ENCODE measurements at places on chromosomes 7 and 10. TPM values are rescaled to one million over a fixed set of nuclear protein-coding genes. Genes with fewer than 3 reads are reported as not detected.

DNA sequence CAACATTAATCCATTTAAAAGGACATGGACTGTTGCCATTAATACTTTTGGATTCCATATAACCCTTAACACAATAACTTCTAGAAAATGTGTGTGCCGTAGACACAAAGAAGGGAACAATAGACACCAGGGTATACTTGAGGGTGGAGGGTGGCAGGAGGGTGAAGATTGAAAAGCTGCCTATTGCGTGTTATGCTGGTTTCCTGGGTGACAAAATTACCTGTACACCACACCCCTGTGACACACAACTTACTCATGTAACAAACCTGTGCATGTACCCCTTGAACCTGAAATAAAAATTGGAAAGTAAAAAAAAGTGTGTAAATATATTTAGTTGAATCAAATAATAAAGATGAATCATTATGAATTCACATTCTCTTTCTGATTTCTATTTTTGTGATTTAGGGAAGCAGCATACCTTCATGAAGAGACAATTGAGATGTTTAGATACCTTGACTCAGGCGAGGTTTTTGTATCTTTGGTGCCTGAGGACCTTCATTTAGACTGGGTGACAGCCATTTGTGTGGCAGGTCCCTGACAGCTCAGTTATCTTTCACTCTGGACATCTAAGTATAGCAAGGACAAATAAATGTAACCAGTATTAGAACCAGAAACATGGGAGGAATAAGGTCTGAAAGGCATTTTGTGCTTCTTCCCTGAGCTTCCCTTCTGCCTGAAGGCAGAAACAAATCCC lies 28.7 kb downstream of the GIMAP8 start:
- no peak overlapping the region for H3K4me3 ChIP-seq
- DNase-seq: no peak
- H3K27ac ChIP-seq: no peak overlapping the region
- H3K4me1 ChIP-seq: no peaks in the 10 kb centered on the region
- no peaks in the 10 kb centered on the region for H3K27me3 ChIP-seq
- no peaks in the 10 kb centered on the region for H3K36me3 ChIP-seq

GRCh38 chr10:132395704-132396493 lies 1.1 kb upstream of the PWWP2B start:
- H3K27ac ChIP-seq: peak overlapping the region; percentile 96
- peak; percentile 94 for DNase-seq
- peaks cover 27% of the 10 kb centered on the region for H3K4me1 ChIP-seq
- no peaks in the 10 kb centered on the region for H3K27me3 ChIP-seq
- peak overlapping the region; percentile 80 for H3K4me3 ChIP-seq

DNA sequence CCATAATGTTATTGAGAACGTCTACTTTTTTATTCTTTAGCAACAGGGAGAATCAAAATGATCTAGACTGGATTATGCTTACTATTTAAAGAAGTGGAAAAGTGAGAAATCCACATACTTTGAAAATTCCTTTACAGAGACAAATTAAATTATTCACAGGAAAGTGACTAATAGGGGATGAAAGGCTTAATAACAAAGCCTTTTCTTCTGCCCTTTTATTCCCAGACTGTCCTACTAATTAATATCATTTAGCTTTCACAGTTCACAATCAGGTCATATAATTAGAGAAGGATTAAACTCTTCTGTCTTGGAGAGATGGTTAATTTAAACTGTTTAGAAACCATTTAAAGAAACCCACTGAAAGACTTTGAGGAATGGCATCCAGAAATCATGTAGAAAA lies 58.8 kb downstream of the ARL4A start:
- no peaks in the 10 kb centered on the region for H3K36me3 ChIP-seq
- no peak overlapping the region for H3K4me3 ChIP-seq
- H3K27me3 ChIP-seq: no peaks in the 10 kb centered on the region
- no peaks in the 10 kb centered on the region for H3K4me1 ChIP-seq
- no peak for DNase-seq
- no peak overlapping the region for H3K27ac ChIP-seq

GRCh38 chr7:25303281-25304181 lies 75.2 kb upstream of the NPVF start:
- no peak overlapping the region for H3K27ac ChIP-seq
- no peak for DNase-seq
- H3K4me3 ChIP-seq: no peak overlapping the region
- peaks cover 2% of the 10 kb centered on the region for H3K4me1 ChIP-seq
- H3K36me3 ChIP-seq: no peaks in the 10 kb centered on the region
- no peaks in the 10 kb centered on the region for H3K27me3 ChIP-seq

GRCh38 chr10:78657163-78657861 lies 411.5 kb upstream of the ZMIZ1 start:
- H3K4me1 ChIP-seq: no peaks in the 10 kb centered on the region
- no peaks in the 10 kb centered on the region for H3K27me3 ChIP-seq
- DNase-seq: peak; percentile 85
- H3K4me3 ChIP-seq: no peak overlapping the region

- no peaks in the 10 kb centered on the region for H3K36me3 ChIP-seq
- H3K4me3 ChIP-seq: no peak overlapping the region
- no peak for DNase-seq
- H3K27ac ChIP-seq: no peak overlapping the region
- H3K27me3 ChIP-seq: no peaks in the 10 kb centered on the region
- H3K4me1 ChIP-seq: no peaks in the 10 kb centered on the region
These were observed 25.7 kb downstream of the MYO3A start for GRCh38 chr10:25959540-25960232.

DNA sequence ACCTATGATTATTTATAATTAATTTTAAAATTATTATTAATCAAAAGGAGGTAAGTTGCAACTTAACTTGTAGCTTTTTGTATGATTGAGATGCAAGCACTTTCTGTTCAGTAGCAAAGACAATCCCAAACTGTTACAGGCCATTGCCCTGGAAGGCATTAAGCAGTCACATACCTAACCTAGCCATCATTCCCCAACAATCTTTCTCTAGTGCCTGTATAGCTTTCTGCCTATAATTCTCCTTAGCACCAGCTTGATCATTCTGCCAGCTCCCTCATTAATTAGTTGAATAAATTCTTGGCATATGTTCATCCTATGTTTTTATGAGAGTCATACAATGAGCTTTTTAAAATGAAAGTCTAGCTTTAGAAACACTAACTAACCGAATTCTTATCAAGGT lies 178.9 kb upstream of the TMEM106B start:
- no peaks in the 10 kb centered on the region for H3K36me3 ChIP-seq
- H3K4me3 ChIP-seq: no peak overlapping the region
- no peaks in the 10 kb centered on the region for H3K4me1 ChIP-seq
- H3K27me3 ChIP-seq: no peaks in the 10 kb centered on the region

GRCh38 chr7:99833289-99833877 lies 5.6 kb downstream of the CYP3A43 start:
- no peaks in the 10 kb centered on the region for H3K36me3 ChIP-seq
- peak; percentile 28 for DNase-seq
- H3K4me1 ChIP-seq: peaks cover 53% of the 10 kb centered on the region
- peak overlapping the region; percentile 36 for H3K27ac ChIP-seq
- H3K4me3 ChIP-seq: no peak overlapping the region

DNA sequence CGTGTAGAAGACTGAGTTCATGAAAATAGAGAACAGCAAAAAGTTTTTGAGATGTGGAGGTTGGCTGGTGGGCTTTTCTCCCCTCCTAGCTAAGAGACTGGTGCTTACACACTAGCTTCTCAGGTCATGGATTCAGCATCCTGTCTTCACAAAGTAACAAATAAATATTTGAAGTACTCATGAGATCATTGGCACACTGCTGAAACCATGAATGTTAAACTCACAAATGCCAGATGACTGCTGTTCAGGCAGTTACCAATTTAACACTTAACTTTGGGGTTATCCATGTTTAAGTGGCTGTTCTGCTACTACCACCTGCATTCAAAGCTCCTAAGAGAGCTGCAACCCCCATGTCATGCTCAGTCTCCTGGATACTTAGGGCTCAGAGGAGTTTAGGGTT lies 119.0 kb upstream of the BET1 start:
- no peak overlapping the region for H3K27ac ChIP-seq
- no peaks in the 10 kb centered on the region for H3K4me1 ChIP-seq
- H3K27me3 ChIP-seq: no peaks in the 10 kb centered on the region
- no peaks in the 10 kb centered on the region for H3K36me3 ChIP-seq
- DNase-seq: no peak

DNA sequence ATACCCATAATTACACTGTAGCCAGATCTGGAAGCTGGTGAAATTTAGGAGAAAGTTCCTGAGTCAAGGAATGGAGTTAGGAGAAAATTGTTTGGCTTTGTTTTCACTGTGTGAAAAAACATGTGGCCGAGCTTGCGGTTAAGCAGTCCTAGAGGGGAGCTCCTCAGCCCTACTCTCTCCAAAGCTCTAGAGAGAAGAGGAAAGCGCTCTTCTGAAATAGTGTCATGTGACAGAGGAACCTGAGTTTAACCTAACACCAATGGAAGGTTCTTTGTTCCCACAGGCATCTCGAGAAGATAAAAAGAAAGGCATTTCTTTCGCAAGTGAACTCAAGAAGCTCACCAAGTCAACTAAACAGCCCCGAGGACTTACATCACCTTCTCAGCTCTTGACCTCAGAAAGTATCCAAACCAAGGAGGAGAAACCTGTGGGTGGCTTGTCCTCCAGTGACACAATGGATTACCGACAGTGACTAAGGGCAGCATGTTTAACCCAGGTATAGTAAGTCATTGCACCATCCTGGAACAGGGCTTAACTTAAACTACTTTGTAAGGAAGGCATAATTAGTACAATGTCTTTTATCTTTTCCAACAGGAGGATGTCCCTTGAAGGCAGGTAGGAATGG lies 38.0 kb downstream of the NOC3L start:
- no peak overlapping the region for H3K4me3 ChIP-seq
- H3K27me3 ChIP-seq: no peaks in the 10 kb centered on the region
- no peak overlapping the region for H3K27ac ChIP-seq
- H3K4me1 ChIP-seq: no peaks in the 10 kb centered on the region
- no peak for DNase-seq

GRCh38 chr10:42962902-42963231 lies 114.0 kb upstream of the RET start:
- H3K4me1 ChIP-seq: no peaks in the 10 kb centered on the region
- H3K36me3 ChIP-seq: no peaks in the 10 kb centered on the region
- H3K27ac ChIP-seq: no peak overlapping the region
- no peak for DNase-seq
- H3K4me3 ChIP-seq: no peak overlapping the region
- no peaks in the 10 kb centered on the region for H3K27me3 ChIP-seq

- H3K36me3 ChIP-seq: no peaks in the 10 kb centered on the region
- no peaks in the 10 kb centered on the region for H3K27me3 ChIP-seq
- DNase-seq: peak; percentile 90
- peaks cover 29% of the 10 kb centered on the region for H3K4me1 ChIP-seq
- H3K4me3 ChIP-seq: no peak overlapping the region
- peak overlapping the region; percentile 76 for H3K27ac ChIP-seq
These were observed 50.2 kb downstream of the MTURN start for GRCh38 chr7:30184791-30185487.

DNA sequence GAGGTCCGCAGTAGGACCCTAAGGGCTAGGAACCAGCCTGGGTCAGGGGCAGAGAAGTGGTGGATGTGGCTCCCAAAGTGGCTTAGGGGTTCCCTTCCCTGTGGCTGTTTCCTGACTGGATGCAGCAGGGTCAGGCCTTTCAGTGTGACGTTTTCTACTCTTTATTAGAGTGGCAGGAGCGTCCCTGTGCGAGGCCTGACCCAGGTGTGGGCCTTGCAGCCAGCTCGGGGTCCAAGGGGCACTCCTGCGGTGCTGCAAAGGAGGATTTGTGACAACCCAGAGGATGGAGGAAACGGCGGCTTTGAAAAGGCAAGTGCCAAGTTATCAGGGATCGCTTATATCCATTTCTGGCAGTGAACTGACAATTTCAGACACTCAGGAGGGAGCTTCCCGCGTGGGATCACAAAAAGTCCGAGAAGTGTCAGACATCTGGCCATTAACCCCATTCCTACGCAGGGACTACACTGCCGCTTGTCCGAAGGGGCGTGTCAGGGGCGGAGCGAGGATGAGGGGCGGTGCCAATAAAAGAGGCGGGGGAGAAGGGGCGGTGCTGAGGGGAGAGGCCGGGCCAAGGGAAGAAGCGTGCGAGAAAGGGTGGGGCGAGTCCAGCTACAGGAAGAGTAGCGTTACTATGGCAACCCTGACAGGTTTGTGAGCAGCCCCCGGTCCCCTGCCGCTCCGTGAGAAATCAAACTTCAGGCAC lies 98.8 kb upstream of the ZNF722 start:
- H3K4me1 ChIP-seq: no peaks in the 10 kb centered on the region
- H3K27me3 ChIP-seq: no peaks in the 10 kb centered on the region
- peak; percentile 86 for DNase-seq
- peak overlapping the region; percentile 49 for H3K4me3 ChIP-seq
- no peaks in the 10 kb centered on the region for H3K36me3 ChIP-seq

The IL2RA gene
- total RNA-seq: 0.31 TPM

The CDC123 gene
- 21.0 TPM for total RNA-seq

The GPRIN2 gene
- total RNA-seq: 4.3 TPM

The MSS51 gene
- total RNA-seq: 0.90 TPM

The CPN1 gene
- total RNA-seq: not detected
